ENCODE measurements at places on chromosomes 4 and X.

- DNase-seq = no peak
These were observed 105.2 kb upstream of the STX18 start for GRCh38 chr4:4647041-4647440.

DNA sequence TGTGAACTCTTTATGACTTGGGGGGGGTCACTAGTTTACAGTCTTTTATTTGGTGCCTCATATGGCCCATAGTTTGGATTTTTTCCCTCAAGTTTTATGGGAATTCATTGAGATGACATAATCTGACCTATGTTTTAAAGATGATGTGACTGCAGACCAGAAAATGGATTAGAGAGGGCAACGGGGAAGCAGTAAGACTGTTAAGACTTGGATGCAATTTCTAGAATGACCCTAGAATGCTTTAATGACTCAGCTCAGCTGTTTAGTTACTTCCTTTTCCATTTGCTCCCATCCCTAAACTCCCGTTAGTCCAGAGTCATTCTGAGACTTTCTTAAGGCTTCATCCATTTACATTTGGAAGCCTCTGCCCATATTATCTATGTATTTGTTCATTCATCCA is 59.9 kb upstream of the PDGFRA start:
- DNase-seq = no peak

DNA sequence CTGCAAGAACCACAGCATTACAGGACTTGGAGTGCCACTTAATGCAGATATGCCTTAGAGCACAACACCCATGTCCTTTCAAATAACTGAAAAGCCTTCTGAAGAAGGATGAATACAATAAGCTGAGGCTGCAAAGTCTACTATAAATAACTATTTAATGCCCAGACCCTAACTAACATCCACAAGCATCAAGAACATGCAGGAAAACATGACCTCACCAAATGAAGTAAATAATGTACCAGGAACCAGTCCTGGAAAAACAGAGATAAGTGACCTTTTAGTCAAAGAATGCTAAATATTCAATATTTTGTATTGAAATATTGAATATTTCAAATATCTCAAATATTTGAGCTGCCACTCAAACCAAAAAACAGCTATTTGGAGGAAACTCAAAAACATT is 16.9 kb downstream of the ACTRT1 start:
- DNase-seq = no peak

GRCh38 chrX:109346491-109346890 is 135.4 kb downstream of the GUCY2F start:
- DNase-seq = no peak

DNA sequence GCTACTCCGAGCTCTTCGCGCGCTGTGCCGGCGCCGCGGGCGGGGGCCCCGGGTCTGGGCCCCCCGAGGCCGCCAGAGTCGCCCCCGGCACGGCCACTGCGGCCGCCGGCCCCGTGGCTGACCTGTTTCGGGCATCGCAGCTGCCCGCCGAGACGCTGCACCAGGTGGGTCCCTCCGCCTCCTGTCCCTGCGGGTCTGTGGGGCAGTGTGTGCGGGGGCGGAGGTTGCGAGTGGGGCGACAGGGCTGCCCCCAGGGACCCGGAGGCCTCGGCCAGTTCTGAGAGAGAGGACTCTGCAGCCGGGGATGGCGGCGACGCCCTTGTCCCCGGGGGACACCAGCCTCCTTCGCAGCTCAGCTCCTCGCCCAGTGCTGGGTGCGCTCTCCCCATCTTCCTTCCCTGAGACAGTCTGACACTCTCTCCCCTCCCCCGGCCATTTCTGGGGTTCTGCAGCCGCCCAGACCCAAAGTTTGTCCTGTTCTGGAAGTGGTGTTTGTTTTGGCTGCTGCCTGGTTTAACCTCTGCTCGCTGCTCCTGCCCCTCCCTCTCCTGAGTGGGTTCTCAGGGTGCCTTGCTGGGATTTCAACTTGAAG is 609 bp downstream of the REPS2 start:
- no peak for DNase-seq

- no peak for DNase-seq
These were observed 19.6 kb upstream of the LCORL start for GRCh38 chr4:18041114-18041513.

DNA sequence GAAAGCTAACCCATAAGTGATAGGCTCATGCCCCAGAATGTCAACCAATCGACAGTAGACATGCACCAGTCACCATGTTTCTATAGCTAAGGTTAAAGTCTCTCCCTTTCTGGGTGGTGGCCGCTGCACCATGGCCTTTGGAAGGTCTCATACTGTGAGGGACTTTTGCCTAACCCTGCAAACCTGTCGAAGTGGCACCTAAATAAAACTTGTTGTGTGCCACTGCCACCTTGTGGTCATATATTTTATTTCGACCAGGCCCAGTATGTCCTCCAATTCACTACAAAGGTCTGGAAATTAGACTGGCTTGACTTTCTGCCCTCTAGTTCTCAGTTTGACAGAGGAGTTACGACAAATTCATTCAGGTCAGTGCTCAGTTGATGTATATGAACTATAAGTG is 163.1 kb downstream of the SMARCA1 start:
- DNase-seq = peak; percentile 25

- no peak for DNase-seq
These were observed 135.8 kb upstream of the IL1RAPL2 start for GRCh38 chrX:104430072-104430741.

GRCh38 chr4:73068491-73069337 is 802 bp downstream of the COX18 start:
- peak; percentile 6 for DNase-seq

DNA sequence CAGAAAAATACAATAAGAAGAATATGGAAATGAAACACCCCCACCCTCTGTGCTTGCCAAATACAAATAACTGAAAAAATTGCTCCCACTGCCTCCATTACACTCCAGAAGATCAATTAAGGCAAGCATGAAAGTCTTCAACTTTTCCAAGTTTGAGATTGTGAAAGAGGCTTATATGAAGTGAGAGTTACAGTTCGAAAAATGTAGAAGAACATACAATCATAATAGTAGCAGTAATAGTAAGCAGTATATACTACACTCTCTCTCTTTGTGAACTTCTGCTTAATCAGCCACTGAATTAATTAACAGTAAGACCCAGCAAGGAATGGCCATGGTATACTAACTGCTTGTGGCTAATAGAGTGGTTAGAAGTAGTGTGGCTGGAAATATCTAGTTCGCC is 923.2 kb downstream of the RPA4 start:
- DNase-seq = no peak

DNA sequence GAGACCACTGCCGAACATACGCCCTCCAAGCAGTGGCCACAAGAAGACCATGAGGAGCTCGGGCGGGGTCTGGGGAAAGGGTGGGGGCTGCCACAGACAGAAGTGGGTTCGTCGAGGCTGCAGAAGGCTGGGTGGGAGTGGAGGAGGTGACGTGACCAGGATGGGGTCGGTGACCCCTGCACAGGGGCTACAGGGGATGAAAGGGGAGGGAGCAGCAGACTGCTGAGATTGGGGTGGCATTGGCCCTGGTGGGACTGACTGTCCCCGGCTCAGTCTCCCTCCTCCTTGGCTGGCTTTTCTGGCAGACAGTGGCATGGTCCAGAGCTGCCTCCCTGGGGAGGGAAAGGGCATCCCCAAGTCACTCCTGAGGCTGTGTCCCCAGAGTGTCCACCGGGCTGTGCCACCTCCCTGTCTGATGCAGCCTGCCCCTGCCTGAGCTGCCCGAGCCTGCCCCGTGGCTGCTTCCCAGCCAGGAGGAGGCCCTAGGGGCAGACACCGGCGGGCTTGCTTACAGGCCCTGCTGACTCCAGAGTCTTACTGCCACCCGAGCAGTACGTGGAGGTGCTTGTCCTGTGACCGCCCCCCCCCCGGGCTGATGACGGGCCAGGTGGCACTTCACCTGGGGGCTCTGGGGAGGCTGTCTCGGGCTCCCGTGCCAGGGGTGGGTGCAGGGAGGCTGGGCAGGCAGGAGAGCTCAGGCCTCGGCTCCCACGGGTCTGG is 7.2 kb downstream of the SH3BP2 start:
- no peak for DNase-seq

GRCh38 chr4:7156328-7156727 is 36.0 kb upstream of the SORCS2 start:
- no peak for DNase-seq

DNA sequence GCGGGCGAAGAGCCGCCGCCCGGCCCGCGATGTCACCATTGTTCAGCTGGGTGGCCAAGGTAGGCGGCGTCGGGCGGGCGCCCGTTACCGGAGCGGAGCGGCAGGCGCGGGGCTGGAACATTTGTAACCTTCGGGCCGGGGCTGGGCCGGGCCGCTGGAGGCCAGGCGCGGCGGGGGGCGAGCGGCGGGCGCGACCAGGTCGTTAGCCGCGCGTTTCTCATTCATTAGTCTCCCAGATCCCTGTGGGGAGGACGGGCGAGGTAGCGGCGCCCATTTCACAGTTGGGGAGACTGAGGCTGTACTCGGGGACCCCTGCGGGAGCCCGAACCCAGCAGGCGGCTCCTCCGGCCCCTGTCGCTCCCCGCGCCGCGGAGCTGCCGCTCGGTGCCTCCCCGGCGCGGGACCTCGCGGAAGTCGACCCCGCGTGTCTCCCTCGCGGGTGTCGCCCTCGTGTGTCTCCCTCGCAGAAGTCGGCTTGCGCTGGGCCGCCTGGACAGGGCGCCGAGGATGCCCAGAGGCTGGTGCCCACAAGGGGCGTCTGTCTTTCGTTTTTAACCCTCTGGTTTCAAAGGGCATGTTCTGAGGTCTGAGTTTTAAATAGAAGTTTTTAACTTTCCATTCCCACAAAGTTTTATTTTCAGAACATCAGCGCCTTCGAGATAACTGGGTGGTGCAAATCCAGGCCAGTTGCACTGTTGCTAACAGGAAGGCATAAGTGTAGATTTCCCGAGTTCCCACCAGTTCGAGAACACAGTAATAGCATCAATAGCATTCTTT is 17.5 kb downstream of the PTTG2 start:
- DNase-seq = peak; percentile 60

DNA sequence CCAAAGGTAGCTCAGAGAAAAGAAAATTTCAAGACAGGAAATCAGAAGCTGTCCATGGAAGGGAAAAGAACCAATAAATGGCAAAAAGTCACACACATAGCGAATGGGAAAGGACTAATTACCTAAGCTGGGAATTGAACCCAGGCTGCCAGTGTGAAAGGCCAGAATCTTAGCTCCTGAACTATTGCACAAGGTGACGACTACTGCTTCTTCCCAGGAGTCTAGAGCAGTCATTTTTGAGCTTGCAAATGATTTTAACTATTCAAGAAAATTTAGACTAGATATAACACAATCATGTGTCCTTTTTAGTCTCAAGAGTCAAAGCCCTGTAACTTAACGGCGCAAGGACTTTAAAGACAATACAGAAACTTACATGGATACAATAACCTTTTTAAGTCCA is 34.1 kb upstream of the ZNF81 start:
- DNase-seq = no peak

- no peak for DNase-seq
These were observed 2.9 kb downstream of the USP51 start for GRCh38 chrX:55486736-55487135.

- DNase-seq = no peak
These were observed 498.4 kb downstream of the MID1IP1 start for GRCh38 chrX:39299615-39300014.

DNA sequence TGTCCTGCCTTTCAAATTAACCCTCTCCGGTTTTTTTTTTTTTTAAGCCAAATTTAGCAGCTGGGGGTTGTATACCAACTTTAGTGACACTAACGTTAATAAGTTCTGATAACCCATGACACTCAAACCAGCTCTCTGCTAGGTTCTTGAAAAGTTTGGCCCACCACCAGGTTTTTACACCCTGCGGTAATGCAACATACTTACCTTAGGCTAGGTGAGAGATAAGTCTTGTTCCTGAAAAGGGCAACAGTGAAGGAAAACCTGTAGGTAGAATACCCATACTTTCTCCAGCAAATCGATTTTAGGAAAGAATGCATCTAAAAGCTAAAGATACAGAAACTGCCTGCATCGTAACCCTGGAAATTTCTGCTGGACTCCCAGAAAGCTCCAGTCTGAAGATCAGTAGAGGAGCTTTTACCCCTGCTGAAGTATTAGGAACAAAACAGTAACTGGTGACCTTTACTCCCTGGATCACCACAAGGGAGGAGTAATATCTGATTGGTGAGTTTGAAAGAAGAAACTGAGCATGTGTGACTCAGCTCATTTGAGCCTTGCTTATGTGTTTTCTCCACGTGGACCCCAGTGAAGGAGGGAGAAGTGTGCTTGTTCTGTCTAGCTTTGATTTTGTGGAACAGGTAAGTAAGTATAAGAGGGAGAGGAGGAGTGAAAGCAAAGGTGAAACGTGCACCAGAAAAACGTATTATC is 34.4 kb upstream of the COX18 start:
- DNase-seq = peak; percentile 29

GRCh38 chr4:101287324-101287723 is 60.0 kb downstream of the PPP3CA start:
- no peak for DNase-seq

- DNase-seq = no peak
These were observed 62.7 kb upstream of the EDNRA start for GRCh38 chr4:147418226-147418625.

DNA sequence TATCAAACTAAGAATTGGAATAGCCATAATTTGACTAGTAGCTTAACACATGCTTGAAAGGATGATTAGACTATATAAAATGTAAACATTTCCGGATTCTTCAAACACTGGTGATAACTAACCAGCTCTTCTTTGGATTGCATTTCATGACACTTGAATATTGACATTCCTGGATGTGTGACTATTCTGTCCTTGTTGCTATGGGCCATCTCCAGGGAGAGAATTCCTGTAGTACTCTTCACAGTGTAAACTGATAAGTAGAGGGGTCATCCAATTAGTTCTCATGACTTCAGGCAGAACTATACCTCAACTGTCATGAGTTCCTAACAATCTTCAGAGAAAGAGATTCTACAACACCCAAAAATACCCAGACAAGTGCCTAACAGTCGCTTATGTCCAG is 1026.7 kb upstream of the TENM3 start:
- no peak for DNase-seq

DNA sequence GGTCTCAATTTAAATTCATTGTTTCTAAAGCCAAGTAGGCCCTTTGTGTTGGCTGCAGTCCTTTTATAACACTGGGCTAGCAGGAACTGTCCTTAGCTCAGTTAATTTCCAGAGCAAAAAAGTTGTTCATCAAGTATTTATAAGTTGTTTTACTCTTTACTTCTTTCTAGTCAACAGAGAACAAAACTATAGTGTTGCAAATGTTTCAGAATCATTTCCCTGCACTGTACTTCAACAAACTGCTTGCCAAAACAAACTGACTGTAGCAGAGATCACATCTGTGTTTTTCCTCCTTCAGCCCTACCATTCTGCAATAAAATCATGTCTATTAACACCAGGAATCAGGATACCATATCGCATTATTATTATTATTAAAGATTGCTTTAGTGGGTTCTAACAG is 168.5 kb upstream of the SH3RF1 start:
- no peak for DNase-seq

DNA sequence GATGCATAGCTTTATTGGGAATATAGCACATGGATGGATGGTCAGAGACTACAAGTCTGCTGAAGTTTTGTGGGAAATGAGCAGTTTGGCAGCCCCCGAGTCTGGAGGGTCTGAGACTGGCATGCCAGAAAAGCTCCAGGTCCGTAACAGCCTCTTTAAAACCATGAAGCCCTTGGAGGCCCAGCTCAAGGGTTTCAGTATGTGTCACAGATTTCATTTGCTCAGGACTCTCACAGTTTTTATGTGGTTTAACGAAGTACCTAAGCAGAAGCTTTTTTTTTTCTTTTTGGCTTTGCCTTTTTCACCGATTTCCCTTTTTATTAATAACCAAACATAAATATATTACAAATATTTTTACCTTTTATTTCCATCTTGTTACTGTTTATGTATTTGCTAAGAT is 30.6 kb upstream of the TMEM184C start:
- no peak for DNase-seq

All from HuH-7 (cell line).